ENCODE measurements at places on chromosomes 6 and 20.
A peak's percentile ranks its signal among the peaks of the same experiment; 100 is the strongest.

DNA sequence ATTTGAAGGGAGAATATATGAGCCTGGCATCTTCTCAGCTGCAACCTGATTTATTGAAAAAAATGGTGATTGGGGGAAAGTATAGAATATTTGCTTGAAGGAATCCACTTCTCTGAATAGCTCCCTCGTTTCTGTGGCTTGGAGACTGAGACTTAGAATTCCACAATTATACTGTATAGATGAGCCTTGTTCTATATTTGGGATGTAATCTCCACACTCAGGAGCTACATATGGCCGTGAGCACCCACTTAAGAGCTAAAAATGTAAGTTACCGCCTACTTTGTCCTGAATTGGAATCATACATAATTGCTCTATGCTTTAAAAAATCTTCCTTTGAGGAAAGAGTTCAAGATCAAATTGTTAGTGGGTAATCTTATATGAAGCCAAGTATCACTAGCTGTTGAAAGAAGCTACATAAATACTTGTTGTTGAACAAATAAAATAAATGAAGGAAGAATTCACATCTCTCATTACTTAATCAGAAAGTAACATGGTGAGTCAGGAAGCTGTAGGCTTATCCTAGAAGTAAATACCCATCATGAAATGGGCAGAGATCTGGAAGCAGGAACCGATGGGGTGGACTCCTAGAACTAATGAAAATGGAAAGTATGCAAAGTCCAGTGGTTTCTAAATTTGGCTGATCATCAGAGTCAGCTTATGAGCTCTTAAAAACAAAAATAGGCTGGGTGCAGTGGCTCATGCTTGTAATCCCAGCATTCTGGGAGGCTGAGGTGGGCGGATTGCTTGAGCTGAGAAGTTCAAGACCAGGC is 254.3 kb downstream of the SOX4 start:
- DNase-seq, result no peak

DNA sequence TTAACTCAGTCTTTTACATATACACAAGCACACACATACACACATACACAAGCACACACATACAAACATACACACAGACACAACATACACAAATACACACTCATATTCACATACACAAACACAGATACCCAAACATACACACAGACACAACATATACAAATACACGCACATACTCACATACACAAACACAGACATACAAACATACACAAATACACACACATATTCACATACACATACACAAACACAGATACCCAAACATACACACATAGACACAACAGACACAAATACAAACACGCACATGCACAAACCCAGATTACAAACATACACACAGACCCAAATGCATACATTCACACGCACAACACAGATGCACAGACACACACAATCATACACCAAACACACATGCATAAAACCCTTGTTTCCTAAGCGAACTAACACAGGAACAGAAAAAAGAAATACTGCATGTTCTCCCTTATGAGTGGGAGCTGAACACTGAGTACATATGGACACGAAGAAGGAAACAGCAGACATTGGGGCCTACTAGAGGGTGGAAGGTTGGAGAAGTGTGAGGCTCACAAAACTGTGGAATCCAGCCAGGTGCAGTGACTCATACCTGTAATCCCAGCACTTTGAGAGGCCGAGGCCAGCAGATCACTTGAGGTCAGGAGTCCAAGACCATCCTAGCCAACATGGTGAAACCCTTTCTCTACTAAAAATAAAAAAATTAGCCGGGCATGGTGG is 34.2 kb downstream of the PIM1 start:
- peak; percentile 16 for DNase-seq

- no peak for DNase-seq
Observed at GRCh38 chr6:7058250-7058923, 49.4 kb upstream of the RREB1 start.

DNA sequence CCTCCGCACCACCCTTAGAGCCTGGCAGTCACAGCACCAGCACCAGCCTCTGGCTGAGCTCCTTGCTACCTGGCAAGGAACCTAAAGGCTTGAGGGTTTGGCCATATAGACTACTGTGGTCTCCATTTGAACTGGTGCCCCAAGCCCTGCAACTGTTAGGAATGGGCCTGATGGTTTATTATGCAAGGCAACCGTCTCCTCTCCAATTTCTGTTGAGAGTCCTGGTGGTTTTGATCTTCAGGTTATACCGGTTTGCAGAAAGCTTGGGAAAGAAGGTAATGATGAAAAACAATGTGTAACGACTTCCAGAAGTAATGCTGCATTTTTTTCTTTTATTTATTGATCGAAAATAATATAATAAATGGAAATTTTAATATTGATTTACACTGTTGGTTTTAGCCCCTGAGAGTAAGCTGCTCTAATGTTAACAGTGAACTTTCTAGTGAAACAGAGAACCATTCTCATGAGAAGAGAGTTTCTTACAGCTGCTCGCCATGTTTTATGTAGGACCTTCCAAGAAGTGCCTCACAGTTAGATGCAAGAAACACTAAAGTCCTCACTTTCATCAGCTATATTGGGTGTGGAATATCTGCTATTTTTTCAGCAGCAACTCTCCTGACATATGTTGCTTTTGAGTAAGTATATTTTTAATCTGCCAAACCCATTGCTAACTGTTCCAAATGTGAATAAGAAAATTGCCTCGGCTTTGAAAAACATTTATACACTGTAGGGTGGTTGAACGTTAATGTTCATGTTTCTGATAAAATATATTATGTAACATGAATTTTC is 112.8 kb downstream of the ADGRG6 start:
- DNase-seq, result no peak

GRCh38 chr6:12384357-12384912 is 94.3 kb downstream of the EDN1 start:
- DNase-seq, result no peak

DNA sequence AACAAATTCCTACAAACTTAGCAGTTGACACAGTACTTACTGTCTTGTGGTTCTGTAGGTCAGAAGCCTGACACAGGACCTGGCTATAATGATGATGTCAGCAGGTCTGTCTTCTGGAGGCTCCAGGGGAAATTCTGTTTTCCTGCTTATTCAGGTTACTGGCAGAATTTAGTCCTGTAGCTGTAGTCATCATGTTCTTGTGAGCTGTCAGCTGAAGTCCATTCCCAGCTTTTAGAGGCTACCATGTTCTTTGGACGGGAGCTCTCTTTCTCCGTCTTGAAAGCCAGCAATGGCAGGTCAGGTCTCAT is 99.2 kb downstream of the HIVEP1 start:
- no peak for DNase-seq

DNA sequence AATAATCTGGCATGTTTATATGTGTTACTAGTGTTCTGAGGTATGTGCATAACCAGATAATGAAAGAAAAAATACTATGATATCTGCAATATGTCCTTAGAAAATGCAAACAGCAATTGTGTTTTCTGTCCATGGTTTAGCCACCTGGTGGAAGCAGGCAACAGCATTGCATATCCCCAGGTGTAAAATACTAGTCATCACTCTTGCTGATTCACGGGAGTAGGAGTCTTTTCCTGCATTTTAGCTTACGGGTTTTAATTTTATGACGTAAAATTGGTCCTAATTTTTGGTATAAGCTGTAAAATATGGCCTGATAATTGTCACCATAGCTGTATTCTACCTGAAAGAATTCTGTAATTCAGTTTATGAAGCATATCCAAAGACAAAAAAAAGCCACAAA is 2.5 kb downstream of the RNF182 start:
- no peak for DNase-seq

DNA sequence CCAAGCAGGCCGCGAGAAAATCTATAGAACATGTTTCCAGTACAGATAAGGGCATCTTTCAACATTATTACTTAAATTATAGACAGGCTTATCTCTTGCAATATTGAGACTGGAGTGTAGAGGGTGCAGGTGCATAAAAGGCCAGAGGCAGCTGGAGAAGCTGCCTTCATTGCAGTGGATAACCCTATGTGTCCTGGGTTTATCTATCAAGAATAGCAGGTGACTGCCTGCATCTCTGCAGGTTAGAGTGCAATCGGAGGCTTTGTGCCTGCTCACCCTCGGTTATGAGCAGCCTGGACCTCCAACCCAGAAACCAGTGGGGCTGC is 28.7 kb upstream of the ECI2 start:
- DNase-seq, result no peak

GRCh38 chr6:139643986-139644385 is 269.5 kb upstream of the CITED2 start:
- DNase-seq, result no peak

- no peak for DNase-seq
Observed at GRCh38 chr20:919491-919916, 3.4 kb upstream of the ANGPT4 start.

GRCh38 chr20:56411759-56412472 is at the start of gene CASS4:
TSS of gene CASS4 (plus strand) at chr20:56412260. CDS start at chr20:56412459, 199 bp downstream.
- no peak for DNase-seq

- DNase-seq, result peak; percentile 96
Observed at GRCh38 chr6:24522228-24523176, 27.7 kb downstream of the ALDH5A1 start.

DNA sequence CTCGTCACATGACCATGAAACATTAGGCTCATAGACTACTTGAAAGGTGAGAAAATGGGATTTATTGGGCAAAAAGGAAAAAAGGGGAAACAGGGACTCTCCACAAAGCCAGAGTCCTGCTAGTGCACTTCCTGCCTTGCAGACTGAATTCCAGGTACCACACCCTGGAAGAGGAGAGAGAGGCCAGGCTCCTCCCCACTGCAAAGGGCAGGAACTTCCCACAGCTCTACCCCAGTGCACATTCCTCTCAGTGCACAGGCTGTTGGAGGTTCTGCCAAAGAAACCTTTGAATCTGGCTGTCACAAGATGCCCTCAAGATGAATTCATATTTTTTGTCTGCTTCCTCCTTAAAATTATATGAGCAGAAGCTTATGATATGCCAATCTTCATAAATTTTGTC is 920.4 kb upstream of the GJE1 start:
- no peak for DNase-seq

- DNase-seq, result no peak
Observed at GRCh38 chr20:22106308-22106938, 401.0 kb downstream of the PAX1 start.

GRCh38 chr20:37235065-37235464 is 26.5 kb downstream of the GHRH start:
- DNase-seq, result peak; percentile 47

GRCh38 chr6:52307900-52308372 is 23.4 kb upstream of the MCM3 start:
- no peak for DNase-seq

DNA sequence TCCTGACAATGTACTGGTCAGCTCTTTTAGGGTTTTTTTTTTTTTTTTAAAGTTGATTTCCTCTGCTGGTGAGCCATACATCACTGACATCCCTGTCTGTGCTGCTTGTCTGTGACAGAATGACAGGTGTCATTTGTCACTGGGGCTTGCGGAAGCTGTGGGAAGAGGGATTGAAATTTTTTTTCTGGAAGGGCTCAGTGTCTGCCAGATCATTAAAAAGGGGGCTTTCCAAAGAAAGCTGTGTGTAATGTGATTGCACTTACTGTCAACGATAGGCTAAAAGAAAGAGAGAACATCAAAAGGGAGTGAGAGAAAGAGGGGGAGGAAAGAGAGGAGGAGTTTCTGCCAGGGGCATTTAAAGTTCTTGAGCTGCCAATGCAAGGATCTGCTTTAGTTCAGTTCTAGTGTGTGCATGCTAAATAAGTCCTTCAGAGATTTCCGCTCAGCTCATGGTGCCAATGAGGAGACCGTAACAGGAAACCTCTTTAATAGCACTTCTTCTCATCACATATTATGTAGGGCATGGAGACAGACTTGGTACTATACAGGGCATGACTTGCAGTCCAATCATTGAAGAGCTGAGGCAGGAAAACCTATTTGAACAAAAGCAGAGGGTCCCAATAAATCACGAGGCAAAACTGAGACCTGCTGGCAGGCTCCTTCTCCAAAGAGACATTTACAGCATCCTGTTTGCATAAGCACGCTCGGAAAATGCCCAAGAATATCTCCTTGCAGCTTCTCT is 177.2 kb downstream of the TSHZ2 start:
- no peak for DNase-seq

- DNase-seq, result no peak
Observed at GRCh38 chr6:168640768-168641167, 199.8 kb downstream of the SMOC2 start.

GRCh38 chr6:34508425-34508824 is 42.5 kb downstream of the PACSIN1 start:
- DNase-seq, result no peak

DNA sequence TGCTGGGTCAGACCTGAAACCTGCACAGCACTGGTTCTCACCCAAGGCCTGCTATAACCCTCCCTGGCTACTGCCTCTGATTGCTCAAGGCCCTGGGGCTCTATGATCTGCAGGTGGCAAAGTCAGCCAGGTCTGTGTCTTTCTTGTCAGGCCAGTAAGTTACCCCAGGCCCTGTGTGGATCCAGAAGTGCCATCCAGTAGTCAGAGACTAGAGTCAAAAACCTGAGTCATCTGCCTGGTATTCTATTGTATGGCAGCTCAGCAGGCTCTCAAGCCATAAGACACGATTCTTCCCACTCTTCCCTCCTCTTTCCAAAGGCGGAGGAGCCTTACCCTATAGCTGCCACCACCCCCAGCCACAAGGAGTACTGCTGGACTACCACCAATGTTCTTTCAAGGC is 593.0 kb downstream of the FRK start:
- DNase-seq, result no peak

DNA sequence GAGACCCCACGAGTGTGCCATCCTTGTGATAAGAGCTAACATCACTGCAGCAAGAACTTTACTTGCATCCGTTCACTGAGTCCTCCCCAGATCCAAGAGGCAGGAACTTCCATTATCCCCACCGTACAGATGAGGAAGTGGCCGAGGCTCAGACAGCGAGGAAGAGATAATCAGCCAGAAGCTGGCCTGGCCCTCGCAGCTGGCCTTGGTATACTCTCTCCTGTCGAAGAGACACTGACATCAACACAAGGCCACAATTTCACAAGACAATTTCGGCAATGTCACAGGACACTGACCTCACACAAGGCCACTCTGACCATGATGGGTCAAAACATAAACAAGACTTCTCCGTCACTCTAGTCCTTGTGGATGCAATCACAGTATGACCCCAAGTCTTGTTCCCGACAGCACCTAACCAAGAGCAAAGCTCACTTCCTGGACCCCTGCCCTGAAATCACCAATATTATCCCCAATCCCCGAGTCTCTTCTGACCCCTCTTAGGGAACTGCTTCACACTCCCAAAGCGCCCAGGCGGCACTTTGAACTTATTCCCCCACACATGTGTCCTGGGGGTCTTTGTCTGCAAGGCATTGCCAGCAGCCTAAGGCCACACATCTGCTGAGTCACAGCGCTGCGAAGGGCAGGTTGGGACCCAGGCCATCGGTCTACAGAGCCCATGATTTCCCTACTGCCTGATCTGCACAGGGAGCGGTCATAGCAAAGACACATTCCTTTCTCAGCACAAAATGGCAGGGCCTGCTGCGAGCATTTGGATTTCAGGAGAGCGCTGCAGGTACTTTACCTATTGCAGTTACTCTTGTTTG is 14.8 kb upstream of the VAPB start:
- no peak for DNase-seq

Data from DMS79 treated with DMSO at 0.1 percent for 48 hours (cell line).